ENCODE measurements at places on chromosomes 5 and 9.

- no peak for DNase-seq
Measured at GRCh38 chr9:99825172-99826046, 3.7 kb downstream of the NR4A3 start.

DNA sequence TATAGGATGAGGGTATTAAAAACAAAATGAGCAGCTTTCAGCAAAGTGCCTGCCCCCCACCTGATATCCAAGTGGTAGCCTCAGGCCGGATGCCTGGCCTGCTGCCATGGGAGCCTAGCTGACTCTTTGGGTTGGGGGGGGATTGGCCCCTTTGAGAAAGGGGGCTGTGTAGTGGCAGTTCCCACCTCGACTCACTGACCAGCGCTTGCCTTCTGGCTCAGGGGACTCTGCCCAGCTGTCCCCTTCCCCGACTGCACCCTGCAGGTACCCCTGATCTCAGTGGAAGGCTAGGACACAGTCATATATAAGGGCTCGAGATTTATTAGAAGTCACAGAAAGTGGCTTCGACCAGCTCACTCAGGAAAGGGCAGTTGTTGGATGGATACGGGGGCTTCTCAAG, 1.5 kb upstream of the NEUROG1 start:
- DNase-seq: no peak

- no peak for DNase-seq
Measured at GRCh38 chr5:159734366-159734765, 181.9 kb upstream of the ADRA1B start.

DNA sequence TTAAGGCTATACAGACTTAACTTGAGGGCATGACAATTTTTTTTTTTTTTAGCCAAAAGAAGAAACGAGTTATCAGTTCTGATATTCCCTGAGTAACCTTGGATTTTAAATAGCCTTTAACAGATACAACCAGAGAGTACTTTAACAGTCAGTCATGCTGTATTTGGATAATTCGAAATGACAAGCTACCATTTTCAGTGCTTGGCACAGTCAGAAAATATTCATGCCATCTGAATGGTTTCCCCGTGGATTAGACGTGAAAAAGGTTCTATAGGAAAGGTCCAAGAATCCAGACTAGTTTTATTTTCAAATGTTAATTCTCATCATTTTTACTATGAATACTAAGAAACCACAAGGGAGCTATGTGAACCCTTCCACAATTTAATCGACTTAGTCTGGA, 165.7 kb downstream of the PAM start:
- no peak for DNase-seq

GRCh38 chr5:92629000-92629399, 952.0 kb downstream of the NR2F1-AS1 start:
- no peak for DNase-seq

DNA sequence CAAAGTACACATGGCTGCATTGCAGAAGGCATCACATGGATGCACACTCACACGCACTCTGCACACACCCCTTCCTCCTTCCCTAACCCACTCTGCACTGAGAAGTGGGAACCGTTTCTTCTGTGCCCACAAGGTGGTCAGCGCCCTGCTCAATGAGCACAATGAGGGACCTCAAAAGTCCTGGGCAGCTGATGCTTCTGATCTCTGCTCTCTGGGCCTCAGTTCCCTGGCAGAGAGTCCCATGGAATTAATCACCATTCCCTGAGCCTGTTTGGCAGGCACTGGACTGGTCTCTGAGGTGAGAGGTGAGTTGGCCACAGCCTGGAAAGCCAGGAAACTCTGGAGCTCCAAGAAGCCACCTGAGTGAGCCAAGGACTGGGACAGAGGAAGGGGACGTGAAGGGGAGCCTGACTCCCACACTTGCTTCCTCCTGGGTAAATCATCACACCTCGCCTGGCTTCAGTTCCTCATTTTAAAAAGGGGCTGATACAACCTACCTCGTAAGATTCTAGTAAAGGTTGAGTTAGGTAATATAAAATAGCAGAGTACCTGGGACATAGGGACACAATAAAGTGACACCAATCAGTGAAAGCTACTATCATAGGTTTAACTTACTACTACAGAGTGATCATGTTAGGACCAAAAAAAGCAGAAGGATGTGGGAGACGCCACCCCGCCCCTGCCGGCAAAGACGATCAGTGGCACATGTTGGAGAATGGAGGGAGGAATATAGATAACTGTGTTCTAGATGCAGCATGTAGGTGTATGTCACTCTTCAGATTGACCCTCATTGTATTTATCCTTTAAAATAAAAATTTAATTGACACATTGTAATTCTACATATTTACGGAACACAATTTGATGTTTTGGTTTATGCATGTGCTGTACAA, 21.1 kb upstream of the IGFBPL1 start:
- DNase-seq: no peak

GRCh38 chr5:154015071-154015693, 23.5 kb downstream of the FAM114A2 start:
- no peak for DNase-seq

DNA sequence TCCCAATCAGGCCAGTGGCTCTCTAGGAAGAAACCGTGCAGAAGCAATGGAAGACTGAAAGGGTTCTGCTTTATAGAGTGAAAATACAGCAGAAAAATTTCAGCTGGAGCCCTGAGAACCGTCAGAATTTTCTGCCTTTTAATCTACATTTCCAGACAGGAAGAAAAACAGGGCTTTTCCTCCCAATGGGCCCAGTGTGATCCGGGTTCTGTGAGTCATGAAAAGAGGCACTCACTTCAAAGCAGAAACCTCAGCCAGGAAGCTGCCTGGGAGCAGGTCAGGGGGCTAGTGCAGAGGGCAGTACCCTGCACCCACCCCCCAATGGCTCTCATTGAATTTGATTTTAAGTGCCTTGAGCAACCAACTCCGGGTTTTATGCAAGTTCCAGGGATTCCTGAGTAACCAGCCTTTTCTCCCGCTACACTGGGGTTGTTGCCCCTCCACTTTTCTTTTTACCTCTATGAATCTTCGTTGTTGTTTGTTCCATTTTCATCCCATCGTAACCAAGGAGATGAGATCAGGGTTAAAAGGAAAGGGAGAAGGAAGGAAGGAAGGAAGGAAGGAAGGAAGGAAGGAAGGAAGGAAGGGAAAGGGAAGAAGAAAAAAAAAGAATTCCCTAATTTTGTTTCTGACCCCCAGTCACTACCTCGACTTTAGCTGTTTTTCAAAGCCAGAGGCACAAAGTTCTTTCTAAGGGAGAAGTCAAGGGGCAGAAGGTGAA, 1.3 kb downstream of the BARHL1 start:
- no peak for DNase-seq

DNA sequence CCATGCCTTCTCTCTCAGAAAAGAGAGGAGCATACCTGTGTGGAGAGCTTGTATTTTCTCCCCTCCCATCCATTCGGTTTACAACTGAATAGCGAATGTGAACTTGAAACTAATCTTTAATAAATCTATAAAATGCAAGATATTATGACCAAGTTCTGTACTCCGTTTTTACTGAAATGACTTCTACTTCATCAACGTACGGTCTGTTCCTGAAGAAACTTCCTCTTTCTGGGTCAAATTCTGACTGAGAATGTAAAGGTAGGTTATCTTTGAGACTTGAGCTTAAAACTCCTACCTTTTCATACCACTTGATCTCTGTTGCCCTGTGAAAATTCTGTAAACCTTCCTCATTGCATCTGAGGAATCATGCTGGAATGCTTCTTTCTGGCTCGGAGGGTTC, 4.2 kb upstream of the CTNNAL1 start:
- no peak for DNase-seq

- DNase-seq: no peak
Measured at GRCh38 chr5:150317048-150318003, 14.6 kb upstream of the ARSI start.

- no peak for DNase-seq
Measured at GRCh38 chr5:39518516-39518915, 93.7 kb upstream of the DAB2 start.

GRCh38 chr5:58012801-58013315, 447.0 kb downstream of the PLK2 start:
- DNase-seq: no peak

DNA sequence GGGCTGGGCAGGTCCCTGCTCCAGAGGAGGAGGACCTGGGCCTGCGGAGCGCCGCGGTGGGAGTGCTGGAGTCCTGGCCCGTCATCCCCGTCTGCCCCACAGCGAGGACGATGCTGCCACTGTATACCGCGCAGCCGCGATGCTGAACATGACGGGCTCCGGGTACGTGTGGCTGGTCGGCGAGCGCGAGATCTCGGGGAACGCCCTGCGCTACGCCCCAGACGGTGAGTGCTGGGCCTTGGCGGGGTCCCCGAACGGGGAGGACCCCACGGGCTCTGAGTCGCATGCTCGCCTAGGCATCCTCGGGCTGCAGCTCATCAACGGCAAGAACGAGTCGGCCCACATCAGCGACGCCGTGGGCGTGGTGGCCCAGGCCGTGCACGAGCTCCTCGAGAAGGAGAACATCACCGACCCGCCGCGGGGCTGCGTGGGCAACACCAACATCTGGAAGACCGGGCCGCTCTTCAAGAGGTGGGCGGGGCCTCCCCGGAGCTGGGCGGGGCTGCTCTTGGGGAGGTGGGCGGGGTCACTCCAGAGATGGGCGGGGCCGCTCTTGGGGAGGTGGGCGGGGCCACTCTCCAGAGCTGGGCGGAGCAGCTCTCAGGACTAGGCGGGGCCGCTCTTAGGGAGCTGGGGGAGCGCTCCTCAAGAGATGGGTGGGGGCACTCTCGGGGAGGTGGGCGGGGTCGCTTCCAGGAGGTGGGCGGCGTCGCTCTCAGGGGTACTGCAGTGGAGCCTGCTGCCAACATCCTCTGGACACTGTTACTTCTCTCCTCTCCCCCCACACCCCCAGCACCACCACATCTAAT, 13.1 kb downstream of the LRRC26 start:
- no peak for DNase-seq

GRCh38 chr5:151183456-151184245, 26.1 kb upstream of the ANXA6 start:
- DNase-seq: no peak

DNA sequence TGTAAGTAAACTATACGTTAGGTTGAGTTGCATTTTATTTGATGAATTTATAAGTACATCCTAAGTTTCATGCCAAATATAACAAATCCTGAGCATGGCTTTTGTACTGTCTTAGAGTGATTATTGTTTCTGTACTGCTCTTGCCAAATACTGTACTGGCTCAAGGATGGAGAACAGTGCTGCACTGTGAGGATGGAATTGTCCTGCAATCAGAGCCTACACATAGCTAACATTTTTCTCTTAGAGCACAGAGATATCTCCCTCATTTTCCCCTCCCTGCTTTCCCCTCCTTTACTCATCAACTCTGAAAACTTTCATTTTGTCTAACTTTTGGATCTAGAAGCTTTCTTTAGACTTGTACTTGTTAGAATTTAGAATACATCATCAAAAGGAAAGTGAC, 28.3 kb downstream of the LRRC70 start:
- no peak for DNase-seq

- no peak for DNase-seq
Measured at GRCh38 chr9:25994605-25995004, 316.4 kb upstream of the TUSC1 start.

DNA sequence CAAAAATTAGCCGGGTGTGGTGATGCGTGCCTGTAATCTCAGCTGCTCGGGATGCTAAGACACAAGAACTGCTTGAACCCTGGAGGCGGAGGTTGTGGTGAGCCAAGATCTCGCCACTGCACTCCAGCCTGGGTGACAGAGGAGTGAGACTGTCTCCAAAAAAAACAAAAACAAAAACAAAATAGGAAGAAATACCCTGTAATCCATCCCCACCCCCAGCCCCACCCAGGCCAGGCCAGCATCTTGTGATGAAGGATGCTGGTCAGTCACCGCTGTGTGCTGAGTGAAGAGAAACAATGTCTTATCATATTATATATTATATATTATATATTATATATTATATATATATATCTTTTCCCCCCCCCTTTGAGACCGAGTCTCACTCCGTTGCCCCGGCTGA, 15.4 kb upstream of the CCIN start:
- DNase-seq: no peak

DNA sequence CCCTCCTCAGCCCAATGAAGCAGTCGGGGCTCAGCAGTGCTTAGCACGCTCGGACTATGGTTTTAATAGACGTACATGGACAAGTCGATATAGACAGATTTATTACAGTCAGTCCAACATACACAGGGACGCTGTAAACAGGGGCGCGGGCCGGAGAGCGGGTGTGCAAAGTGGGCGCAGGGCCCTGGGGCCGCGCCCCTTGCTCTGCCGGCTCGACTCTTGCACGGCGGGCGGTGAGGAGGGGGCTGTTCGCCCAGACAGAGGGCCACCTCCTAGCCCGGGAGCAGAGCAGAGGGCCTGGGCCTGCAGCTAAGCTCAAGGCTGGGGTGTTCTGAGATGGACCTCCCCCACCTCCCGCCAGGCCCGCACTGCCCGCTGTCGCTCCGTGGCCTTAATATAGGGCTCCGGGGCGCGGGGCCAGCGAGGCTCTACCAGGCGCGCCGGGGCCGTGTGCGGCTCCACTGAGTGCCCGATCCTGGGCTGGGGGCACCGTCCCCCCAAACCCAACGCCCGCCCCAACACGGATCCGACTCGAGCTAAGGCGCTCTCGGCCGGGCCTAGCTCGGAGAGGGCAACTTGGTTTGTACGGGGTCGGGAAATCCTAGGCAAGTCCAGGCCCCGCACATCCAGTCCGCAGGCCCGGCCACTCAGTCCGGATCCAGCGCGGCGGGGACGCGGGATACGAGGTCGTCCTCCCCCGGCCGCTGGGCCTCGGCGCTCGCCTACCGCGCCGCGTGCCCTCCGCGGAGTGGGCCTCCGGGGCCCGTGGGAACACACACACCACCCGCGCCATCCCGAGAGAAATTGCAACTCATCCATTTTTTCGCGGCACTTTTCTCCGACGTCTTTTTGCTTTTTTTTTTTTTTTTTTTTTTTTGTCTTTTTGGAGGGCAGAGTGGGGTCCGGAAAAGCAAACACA, 6.1 kb downstream of the PITX1 start:
- no peak for DNase-seq

- no peak for DNase-seq
Measured at GRCh38 chr9:115018547-115019435, 88.4 kb upstream of the TNFSF8 start.

- DNase-seq: peak; percentile 41
Measured at GRCh38 chr5:177310757-177311391, 824 bp downstream of the MXD3 start.

- DNase-seq: no peak
Measured at GRCh38 chr9:36847781-36848673, 186.0 kb downstream of the PAX5 start.

DNA sequence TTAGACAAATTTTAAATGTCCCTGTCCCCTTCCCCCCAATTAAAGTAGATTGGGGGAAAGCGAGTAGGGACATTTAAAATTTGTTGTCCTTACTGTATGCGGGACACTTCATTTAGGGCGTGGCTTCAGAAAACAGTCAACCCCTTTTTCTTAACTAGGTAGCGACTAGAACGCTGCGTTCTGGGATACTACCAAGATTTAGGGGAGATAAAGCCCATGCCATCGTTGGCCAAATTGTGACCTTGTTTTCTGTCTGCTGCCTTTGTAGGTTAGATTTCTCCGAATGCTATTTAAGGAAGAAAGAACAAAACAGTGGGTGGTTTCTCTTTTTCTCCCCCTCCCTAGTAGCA, 1.2 kb downstream of the CKS2 start:
- DNase-seq: no peak

DNA sequence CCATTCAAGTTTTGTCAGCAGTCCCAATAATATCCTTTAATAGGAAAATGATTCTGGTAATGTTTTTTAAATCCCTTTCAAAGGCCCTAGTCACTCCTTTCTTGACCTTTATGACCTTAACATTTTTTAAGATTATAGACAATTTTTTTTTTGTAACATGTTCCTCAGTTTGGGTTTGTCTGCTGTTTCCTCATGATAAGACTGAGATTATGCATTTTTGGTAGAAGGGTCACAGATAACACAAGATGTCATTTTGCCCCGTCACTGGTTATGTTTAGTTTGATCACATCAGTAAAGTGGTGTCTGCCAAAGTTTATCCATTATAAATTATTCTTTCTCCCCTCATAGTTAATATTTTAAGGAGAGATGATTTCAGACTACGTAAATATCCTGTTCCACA, 16.0 kb upstream of the PTPDC1 start:
- no peak for DNase-seq

Measured in DMS 273 treated with DMSO at 0.1 percent for 48 hours (cell line).